NCI-H510A (cell line): ENCODE measurements at places on chromosomes 11 and 22.

GRCh38 chr11:65852508-65853245, 5.3 kb downstream of the CFL1 start:
- no peak for DNase-seq

GRCh38 chr22:23219822-23220484, 39.6 kb downstream of the BCR start:
- no peak for DNase-seq

DNA sequence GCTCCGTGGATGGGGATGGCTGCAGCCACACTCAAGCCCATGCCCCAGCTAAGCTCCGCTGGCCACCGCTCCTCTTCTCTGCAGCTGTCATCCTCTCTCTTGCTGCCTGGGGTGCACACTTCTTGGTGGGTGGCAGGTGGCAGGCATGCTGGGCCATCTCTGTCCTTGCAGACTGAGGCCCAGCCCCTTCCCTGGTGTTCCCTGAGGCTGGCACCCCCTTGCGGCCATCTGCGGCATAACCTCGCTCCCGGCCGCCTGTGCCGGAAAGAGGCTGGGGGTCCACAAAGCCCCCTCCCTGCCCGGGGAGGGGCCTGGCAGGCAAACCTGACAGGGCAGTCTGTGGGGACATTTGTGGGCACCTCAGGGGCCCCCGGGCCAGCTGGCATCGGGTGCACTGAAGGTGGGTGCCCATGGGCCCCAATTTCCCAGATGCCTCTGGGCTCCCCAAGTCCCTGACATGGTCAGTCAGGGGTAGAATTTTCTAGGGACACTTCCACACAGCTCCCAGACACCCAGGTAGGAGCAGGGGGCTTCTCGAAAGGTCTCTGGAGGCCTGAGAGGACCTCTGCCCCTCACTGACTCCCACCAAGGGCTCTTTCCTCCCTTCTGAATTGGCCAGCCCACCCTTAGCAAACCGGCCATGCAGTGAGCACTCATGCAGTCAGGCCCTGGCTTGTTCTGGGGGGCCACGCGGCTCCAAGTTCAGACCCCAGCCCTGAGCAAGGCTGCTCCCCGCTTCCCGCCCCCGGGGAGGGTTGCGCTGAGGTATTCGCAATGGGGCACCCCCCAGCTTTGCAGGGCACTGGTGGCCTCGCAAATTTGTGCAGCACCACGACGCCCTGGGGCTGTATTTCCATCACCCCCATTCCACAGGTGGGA, 23.5 kb upstream of the TH start:
- DNase-seq, result no peak

DNA sequence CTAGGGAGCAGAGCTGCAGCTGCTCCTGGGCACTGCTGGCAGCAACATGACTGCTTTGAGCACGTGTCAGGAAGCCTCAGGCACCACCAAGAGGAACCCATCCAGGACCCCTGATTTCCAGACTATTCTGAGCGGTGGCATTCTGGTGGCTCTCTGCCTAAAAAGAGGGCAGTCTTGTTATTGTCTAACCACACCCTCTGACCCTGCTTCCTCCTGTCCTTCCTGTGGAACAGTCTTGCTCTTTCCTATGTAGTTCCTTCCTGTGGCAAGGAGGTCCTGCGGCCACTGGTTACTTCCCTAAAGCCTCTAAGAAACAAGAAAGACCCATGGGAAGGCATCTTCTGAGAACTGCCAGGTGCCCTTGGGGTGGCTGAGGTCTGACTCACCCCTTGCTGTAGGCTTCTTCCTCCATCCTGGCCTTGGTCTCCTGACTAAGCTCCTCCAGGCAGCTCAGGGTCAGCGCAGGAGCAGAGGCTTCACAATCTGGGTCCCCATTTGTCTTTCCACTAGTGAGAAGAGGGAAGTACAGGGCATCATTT, 13.1 kb upstream of the LYVE1 start:
- no peak for DNase-seq

DNA sequence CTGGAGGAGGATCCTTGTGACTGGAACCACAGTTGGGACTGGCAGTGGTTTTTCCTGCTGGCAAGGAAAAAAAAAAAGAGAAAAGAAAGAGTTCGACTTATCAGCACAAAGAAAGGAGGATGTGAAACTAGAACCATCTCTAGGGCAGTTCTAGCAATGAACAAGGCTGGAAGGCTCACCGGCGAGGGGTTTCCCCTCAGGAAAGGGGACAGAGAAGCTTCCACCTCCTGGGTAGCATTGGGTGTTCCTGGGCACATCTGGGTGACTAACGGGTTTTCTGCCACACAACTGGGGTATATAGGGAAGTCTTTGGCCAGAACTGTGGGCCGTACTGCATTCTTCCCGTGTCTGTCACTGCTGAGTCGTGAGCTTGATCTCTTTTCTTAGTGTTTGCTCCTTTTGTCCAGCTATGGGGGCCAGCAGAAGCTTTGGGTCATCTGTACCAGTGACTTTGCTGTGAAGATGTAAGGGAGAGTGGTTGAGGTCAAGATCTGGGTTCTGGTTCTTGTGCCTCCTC, 109.4 kb upstream of the OR4B1 start:
- DNase-seq, result no peak

DNA sequence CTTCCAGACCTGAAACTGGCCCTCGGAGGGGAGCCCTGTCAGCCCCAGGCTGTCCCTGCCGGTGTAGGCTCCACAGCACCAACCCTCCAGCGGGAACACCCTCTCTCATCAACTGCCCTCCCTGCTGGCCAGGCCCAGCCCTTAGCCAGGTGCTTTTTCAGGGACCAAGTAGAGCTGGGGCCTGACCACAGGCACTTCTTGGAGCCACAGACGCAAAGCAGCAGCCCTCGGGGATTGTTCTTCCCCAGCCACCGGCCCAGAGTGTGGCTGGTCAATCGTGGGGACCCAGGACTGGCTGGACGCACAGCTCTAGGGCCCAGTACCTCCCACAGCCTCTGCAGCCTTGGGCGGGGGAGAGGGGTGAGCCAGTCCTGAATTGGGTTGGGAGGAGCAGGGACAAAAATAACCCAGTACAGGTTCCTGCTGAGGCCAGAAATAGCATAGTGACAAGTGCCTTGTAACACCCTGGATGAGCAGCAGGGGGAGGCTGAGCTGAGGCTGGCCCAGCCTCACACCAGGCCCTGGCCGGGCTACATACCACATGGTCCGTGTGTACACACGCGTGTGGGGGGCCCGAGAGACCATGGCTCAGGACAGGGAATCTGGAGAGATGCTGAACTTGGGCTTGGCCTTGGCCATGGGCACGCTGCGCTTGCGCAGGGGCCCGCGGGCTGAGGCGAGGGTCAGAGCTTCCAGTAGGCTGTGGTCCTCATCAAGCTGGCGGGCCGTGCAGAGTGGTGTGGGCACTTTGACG, 2.0 kb downstream of the KCNJ11 start:
- no peak for DNase-seq
